ENCODE measurements at places on chromosomes 1 and 21.

DNA sequence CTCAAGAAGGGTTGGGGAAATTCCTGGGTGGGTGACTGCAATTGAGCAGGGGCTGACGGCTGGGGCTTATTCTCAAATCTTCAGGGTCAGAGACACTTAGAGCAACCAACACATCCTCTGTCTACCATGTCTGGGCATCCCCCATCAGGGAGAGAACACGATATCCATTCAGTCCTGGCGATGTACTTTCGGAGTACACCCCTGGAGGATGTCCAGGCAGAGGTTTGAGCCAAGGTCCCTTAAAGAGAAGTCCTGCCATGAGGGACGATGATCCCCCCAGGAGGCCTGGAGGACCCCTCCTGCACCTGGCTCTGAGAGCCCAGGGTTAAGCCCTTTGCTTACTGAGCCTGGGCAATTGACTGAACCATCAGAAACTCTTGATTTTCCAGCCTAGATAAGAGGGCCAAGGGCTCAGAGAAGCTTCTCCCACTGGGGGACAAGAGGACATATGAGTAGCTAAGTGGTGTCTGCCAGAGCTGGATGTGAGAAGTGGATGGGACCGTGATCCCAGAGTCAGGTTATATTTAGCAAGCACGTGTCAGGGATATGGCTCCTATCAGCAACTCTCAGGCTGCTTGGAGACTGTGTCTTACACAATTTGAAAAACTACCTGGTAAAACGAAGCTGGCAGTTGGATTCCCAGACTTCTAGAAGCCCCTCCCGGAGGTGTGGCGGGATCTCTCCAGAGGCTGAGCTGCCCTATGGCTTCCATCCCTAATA lies 253.3 kb upstream of the VAMP3 start:
- DNase-seq: no peak

DNA sequence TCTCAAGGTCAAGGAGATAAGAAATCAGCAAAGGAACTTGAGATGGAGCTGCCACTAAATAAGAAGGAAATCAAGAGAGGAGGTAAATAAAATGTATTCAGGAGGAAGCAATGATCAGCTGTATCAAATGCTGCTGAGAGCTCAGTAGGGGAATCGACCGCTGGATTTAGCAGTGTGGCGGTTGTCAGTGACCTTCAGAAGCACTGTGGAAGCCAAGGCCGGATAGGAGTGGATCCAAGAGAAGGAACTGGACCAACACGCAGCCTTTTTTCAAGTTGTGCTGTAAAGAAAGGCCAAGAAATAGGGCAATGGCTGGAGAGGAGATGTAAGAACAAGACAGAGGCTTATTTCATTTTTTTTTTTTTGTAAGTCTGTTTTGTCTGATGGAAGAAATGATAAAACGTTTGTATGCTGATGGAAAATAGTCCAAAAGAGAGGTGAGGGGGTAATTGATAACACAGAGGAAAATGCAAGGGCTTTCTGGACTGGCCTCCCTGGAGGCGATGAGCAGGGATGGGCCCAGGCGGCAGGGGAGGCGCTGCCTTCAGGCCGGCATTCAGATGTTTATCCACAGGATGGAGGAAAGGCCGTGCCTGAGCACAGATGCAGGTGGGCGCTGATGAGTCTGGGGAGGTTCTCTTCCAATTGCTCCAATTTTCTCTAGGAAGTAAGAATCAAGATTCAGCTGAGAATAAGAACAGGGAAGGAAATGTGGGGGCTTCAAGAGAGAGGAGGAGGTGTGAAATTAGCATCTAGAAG lies 17.5 kb upstream of the FAM43B start:
- no peak for DNase-seq

DNA sequence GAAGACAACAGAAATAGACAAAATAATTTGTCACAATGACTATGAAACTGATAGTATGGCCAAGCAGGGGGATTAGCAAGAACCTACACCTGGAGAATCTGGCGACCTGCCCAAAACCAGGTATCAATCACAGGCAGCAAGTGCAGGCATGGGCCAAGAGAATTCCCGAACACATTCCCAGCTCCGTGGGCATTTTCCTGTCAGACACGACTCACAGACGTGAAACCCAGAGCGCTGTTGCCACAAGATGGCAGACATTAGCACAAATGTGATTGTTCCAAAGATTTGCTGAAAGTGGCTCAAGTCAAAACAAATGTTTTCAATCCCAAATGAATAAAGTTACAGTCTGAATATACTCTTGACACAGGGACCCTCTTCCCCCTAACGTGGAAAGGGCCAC lies 36.8 kb downstream of the HLCS start:
- DNase-seq: no peak

- DNase-seq: no peak
These were observed 722.2 kb downstream of the MATN1 start for GRCh38 chr1:30001011-30001731.

DNA sequence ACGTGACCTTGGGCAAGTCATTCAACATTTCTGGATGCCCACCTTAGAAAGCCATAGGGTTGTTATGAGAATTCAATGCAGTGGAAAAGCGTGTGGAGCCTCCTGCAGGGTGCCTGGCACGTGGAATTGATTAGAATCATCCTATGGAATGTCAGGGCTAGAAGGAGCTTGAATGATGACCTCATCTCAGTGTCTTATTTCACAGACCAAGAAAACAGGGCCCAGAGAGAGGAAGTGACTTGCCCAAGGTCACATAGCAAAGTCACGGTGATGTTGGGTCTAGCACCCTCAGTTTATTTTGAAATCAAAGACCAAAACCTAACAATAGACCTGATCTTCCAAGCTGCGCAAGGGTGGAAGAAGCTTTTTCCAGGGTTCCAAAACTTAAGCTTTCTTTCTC lies 6.0 kb downstream of the TRABD2B start:
- no peak for DNase-seq

DNA sequence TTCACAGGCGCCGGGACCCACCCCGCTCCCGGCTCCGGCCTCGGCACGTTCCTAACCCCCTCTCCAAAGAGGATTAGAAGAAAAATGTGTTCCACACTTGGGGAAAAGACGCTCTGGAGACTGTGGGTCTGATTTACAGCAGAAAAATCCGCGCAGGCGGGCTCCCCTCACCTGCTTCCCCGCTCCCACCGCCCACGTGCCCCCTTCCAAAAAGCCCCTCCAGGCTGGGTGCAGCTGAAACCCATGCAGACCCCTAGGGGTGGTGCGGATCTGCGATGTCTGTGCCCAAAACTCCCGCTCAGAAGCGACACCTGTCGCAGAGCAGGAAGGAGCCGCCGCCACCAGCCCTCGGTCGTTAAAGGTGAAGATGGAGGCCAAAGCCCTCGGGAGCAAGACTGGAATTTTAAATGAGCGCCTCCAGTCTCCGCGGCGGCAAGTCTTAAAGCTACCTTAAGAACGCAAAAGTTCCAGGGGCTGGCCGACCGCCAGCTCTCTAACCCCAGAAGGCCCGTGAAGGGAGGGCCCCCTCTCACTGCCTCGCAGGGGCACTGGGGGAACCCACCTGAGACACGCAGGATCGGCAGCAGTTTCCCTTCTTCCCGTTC lies 688 bp upstream of the CHD5 start:
- no peak for DNase-seq

GRCh38 chr1:214326406-214326805 lies 45.4 kb downstream of the SMYD2 start:
- no peak for DNase-seq

GRCh38 chr1:67110352-67110751 lies 24.4 kb downstream of the C1orf141 start:
- DNase-seq: no peak

DNA sequence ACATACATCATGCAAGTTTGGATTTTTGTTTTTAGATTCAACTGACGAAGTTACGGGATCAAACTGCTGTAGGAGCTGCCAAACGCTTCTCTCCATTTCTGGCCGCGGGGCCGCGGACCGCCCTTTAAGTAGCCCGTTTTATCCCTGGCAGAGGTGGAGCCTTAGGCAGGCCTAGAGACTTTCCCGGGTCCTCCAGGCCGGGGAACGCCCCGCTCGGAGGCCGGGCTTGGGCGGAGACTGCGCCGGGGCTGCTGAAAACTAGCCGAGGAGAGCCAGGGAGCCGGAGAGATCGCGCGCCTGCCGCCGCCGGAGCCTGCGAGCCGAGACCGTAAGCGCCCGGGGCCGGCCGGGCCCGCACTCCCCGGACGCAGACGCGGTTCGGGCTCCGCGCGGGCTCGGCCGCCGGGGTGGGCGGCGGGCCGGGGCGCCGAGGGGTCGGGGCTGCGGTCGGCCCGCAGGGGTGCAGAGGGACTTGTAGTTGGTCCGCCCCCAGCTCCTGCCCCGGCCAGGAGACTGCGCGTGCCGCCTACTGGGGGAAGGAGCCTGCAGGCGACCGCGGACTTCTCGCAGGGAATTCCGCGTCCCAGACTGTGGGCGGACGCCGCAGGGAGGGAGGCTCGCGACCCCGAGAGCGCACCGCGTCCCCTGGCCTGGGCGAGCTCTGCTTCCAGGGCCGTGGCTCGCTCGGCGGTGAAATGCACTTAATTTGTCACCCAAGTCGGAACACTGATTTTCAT lies at the start of gene EPHX1:
Gene EPHX1 (plus strand): TSS at position 283 of the 737 bp plus-strand sequence. CDS start 18,606 bp downstream, outside the sequence.
- peak; percentile 26 for DNase-seq

- DNase-seq: no peak
These were observed 213.7 kb downstream of the BRINP2 start for GRCh38 chr1:177384461-177384860.

GRCh38 chr1:81254560-81254959 lies 546.2 kb upstream of the ADGRL2 start:
- DNase-seq: no peak

DNA sequence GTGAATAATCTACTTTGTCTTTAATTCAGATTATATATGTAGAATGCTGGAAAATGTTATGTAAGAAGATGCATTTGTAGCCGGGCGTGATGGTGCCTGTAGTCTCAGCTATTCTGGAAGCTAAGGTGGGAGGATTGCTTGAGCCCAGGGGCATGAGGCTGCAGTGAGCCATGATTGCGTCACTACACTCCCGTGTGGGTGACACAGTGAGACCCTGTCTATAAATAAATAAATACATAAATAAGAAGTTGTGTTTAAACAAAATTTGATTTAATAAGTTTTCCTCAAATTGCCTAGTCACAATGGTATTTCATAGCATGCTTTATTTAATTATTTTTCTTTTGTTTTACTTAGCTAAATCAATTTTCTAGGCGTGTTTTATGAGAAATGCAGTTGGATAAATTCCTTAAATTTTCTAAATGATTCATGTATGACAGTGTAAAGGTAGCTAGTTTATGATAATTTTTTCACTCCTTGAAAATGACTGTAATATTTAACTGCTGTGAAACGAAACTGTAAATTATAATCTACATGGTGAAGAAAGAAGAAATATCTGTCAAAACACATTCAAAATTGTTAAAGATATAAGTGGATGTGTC lies 232.6 kb downstream of the SRGAP2C start:
- no peak for DNase-seq

DNA sequence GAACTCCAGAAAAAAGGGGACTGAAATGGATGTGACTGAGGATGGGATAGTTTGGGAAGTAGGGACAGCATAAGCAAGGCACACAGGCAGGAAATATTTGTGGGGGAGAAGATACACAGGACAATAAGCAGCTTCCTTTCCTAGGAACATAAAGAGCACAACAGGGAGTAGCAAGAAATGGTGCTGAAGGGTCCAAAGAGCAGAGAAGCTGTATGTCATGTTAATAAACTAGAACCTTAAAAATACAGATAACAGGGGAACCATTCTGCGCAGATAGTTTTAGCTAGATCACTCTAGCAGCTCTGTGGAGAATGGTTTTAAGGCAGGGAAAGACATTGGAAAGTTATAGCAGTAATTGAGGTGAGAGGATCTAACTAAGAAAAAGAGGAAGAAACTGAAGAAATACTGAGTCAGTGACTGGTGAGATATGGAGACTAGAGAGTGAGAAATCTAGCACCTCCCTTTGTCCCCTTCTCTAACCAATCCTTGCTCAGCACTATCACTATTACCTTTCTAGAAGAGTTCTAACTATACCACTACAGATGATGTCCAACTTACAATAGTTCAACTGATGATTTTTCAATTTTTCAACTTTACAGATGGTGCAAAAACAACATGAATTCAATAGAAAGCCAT lies 95.0 kb downstream of the CDC42BPA start:
- DNase-seq: no peak

- no peak for DNase-seq
These were observed 548.9 kb downstream of the NUF2 start for GRCh38 chr1:163870666-163871065.

GRCh38 chr21:32350211-32350980 lies 42.4 kb downstream of the URB1 start:
- no peak for DNase-seq

DNA sequence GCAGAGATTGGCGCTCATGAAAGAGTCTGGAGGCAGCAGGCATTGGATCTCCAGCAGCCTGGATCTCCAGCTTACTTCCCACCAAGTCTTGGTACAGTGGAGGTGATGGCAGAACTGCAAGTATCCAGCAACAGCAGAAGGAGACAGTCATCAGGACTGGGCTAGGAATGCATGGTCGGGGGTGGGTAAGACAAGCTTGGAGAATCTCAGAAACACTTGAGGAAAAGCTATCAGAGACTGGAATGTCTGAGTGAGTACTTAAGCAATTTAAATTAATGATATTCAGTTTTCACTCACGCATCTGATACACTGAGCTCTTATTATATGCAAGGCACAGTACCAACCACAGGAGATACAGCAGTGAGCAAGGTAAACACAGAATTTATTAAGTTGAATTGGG lies 9.8 kb downstream of the TMEM35B start:
- no peak for DNase-seq

GRCh38 chr1:87632232-87632631 lies 303.6 kb downstream of the LMO4 start:
- DNase-seq: no peak

GRCh38 chr1:199799116-199799515 lies 228.4 kb upstream of the NR5A2 start:
- DNase-seq: no peak

DNA sequence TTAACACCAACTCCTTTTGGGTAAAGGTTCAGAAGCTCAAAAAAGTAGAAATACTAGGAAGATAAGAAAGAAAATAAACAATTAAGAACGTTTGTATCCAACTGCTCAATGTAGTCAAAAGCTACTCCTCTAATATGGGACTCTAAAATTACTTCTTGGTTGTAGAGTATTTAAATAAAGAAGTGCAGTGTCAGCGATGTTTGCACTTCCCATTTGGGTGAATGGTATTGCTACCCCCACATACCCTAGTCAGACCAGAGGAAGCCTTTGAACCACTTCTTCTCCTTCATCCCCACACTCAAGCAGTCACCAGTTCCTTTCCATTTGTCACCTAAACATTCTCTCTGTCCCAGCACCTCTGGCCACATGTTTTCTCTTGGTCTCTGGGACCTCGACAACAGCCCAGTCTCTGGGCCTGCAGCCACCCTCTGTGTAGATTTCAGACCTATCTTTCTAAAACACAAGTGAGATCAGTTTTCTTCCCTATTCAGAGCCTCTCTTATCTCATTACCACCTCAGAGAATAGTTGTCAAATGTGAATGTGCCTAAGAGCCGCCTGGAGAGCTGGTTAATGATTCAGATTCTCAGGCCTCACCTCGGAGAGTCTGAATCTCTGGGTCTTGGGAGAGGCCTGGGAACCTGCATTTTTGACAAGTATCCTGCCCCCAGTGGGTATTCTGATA lies 109.8 kb downstream of the OMA1 start:
- no peak for DNase-seq

DNA sequence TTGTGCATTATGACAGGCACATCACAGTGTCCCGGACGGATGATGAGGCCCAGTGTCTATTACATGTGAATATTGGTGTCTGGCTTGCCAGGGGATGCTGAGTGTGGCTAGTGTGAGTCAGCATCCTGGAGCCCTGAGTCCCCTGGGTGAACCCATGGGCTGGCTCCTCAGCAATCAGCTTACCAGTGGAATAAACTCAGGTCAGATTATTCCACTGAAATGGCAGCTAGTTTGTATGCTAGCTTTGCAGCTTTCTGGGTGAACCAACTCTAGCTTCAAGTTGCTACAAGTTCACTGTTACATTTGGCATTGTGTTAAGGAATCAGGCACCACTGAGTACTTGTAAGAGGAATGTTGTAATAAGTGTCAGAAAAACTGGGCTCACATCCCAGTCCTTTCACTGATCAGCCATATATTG lies 23.9 kb upstream of the RPTN start:
- no peak for DNase-seq
